Vagina (tissue), 2 donors: ENCODE measurements at places on chromosomes 7 and 10. TPM values are rescaled to one million over a fixed set of nuclear protein-coding genes. Genes with fewer than 3 reads are reported as not detected.

- no peak for DNase-seq
Measured at GRCh38 chr7:1673581-1674118, 3.6 kb downstream of the ELFN1 start.

DNA sequence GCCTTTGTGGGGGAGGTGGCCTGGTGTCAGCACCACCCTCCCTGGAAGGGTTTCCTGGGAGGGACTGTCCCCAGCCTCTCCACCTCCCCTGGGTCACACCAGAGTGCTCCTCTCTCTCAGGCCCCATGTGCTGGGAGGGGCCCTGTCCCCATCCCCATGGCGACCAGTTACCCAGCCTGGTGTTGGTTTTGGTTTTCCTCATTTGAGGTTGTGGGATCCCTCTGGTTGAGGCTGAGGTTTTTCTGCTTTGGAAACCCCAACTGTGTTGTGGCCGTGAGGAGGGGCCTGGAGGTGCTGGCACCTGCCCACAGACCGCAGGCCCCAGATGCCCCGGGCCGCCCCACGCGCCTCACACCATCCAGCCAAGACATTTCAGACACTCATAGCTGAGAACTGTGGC is 106.3 kb downstream of the GRK5 start:
- DNase-seq: no peak

GRCh38 chr10:76022366-76022765 is 590.9 kb downstream of the LRMDA start:
- DNase-seq: no peak

GRCh38 chr10:17062955-17063484 is 66.6 kb downstream of the CUBN start:
- DNase-seq: no peak

Gene EGR2
- 3.2 TPM for total RNA-seq
